KG1 (cell line): ENCODE measurements at places on chromosomes 2 and 18.

- DNase-seq = no peak
Observed at GRCh38 chr2:108621687-108622681, 87.7 kb downstream of the LIMS1 start.

DNA sequence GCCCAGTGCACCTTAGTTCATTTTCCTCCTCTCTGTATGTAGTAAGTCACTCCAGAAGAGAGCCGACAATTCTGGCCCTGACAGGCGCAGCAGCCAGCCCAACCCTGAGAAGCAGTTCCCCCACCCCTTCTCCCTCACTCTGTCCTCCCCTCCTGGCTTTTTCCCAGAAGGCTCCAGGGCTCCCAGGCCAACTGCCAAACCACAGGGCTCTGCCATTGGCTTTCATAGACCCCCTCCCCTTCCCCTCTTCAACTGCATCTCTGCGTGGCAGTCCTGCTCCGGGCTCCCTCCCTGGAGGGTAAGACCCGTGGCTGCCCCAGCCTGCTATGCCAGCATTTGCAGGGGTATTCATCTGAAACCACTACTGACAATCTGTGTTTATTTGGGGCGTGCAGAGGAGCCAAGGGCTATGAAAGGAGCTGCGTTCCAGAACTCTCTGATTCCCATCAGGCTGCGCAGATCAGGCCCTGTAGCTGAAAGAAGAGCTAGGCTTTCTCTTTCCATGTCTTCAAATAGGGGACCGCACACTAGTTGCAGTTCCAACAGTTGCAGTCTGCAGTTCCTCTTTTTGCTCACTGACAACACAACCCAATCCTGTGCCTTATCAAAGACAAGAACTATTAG is 388.6 kb upstream of the TNP1 start:
- DNase-seq = no peak

DNA sequence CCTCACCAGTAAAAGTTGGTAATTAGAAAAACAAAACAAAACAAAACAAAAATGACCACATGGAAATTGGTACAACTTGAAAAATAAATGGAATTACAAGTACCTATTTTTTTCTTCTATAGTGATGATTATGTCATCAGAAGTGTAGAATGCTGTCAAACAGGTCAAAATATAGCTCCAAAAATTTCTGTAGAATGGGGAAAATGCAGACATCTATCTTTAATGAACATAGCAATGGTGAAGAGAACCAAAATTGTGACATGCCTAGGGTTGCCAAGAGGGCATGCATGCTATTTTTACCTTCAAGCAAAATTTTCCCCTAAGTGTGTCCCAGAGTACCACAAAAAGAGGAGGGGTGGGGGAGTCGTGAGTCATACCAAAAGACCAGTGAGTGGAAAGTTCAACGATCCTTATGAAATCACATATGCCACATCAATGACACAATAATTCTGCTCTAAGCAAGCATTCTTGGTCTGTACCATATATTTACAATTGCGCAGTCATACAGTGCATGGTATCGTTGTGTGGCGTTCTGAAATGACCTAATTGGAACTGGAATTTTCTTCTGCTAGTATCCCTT is 1436.4 kb downstream of the SUCLG1 start:
- DNase-seq = no peak

DNA sequence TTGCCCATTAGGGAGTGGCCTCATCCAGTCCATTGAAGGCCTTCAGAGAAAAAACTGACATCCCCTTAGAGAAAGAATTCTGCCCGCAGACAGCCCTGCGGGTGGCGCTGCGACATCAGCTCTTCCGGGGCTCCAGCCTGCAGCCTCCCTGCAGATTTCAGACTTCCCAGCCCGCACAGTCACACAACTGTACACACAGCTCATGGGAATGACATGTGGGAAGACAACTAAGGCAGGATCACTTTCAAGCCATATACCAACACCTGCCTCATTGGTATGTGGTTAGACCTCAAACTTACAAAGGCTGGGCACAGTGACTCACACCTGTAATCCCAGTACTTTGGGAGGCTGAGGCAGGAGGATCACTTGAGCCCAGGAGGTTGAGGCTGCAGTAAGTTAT is 24.8 kb upstream of the TUBB6 start:
- DNase-seq = no peak

- DNase-seq = no peak
Observed at GRCh38 chr2:242040681-242041080, 171.2 kb downstream of the RTP5 start.

DNA sequence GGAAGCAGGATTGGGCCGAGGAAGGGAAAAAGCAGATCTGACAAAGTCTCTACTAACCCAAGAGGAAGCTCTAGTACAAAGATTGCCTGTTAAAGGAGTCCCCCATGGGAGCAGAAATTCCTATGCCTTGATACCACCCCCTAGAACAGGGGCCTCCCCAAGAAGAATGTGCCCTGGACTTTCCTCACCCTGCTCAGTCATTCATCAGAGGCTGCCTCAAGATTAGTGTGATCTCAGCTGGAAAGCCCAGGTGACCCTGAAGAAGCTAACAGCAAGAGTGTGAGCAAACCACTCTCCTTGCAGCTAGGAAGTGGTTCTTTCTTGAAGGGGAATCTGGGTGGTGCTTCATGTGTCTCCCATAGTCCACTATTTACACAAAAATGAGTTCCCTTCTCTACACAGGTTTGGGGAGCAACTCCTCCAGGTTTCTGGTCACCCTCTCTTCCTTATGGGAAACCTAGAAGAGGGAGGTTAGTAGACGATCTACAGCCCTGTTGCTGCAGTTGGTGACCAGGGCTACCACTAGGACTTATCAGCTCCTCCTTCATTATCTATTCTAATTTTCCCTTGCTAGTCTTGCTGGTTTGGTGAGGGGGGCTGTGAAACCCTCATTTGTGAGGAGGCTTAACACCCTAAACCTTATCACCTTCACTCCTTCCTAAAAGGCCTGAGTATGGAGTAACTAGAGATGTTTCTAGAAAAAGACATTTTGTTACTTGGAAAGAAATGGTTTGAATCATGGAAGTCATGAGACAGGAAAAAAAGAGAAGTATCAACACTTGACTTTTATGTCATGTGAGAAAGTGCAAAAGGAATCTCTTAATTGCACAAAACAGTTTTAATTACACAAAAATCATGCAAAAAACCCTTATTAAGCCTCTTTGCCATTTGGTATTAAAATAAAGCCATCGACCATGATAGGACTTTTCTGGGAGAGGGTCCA is 2.9 kb upstream of the WDR7 start:
- DNase-seq = no peak

GRCh38 chr2:48886919-48887318 is 131.4 kb upstream of the LHCGR start:
- no peak for DNase-seq

DNA sequence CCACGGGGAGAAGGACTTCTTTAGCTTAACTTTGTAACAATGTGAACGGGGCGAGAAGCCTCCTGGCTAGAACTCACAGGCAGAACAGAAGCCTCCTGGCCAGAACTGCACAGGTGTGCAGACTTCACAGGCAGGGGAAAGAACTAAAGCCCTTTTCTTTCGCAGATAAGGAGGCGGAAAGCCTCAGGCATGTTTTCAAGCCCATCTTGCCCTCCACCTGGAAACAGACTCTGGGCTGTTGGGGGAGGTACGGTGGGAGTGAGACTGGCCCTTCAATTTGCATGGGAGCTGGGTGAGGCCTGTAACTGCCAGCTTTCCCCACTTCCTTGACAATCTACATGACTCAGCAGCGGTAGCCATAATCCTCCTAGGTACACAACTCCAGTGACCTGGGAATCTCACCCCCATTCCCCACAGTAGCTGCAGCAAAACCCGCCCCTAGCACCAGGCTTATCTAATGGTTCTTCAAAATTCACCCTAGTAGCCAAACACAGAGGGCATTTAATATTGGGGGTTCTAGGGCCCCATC is 22.9 kb upstream of the ABCA12 start:
- DNase-seq = no peak

DNA sequence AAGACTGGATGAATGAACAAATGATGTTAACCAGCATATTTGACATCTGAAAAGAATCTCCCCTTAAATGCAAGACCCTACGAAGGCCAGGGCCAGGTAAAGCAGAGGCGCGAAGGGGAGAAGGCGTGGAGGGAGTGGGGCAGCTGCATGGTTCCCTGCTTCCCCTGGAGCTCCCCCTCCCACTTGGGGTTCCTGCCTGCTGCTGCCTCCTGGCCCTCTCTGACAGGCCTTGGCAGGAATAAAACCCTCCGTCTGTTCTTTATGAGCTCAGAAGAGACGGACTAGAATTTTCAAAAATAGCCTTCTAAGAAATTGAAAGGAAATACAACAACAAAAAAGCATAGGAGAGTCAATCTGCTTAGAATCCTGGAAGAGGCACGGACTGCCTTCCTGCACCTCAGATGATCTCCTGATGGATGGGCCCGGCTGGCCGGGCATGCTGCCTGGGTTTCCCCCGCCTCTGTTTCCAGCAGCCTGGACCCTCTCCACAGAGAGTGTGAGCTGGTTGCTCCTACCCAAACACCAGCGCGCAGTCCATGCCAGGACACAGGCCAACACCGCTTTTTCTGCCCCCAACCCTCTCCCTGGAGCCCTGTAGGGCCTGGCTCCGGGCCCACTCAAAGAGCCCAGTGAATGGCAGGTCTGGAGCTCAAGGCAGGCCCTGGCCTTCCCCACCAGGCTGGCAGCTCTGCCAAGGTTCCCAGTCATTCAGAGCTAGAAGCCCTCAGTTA is 23.9 kb downstream of the CFAP65 start:
- DNase-seq = no peak

DNA sequence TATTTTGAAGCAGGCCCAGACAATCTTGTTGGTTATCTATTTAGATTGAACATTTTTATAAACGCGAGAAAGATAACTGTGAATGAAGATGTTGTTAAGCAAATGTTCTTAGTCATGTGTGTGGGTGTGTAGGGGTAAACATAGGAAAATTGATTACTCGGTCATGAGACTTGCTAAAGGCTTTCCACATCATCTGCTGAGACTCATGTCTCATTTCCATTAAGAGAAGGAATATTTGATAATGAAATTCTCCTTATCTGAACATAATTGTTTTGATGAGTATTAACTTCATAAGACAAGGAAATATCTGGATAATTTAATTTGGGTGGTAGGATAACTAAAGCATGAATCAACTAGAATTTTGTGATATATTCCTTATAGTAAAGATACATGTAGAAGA is 19.7 kb downstream of the CCDC102B start:
- DNase-seq = no peak
